ENCODE measurements at places on chromosomes 2 and 18.

DNA sequence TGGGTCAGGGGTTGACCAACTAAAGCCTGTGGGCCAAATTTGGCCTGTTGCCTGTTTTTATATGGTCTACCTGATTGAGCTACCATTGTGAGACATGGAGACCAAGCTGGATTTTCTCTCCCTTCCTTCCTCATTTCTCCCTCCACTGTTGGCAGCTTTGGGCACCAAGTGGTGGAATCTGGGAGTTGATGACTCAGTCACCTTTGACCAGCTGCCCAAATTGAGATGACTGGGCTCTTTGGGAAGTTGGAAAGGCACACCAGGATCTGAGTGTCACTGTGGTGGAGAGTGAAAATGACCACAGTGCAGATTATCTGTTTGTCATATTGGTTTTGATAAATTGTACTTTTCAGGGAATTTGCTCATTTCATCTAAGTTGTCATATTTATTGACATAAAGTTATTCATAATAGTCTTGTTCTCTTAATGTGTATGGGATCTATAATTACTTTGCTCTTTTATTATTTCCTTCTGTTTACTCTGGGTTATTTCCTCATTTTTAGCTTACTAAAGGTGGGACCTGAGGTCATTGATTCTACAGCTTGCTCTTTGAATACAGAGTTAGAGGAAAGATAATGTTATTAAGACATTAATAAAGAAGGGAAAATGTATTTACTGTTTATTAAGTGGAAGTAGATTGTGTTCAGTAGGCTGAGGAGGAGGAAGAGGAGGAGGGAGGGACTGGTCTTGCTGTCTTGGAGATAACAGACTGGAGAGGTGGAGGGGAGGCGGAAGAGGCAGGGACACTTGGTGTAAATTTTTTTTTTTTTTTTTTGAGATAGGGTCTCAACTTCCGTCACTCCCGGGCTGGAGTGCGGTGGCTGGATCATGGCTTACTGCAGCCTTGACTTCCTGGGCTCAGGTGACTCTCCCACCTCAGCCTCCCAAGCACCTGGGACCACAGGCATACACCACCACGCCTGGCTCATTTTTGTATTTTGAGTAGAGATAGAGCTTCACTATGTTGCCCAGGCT, 31.8 kb downstream of the AGFG1 start:
- DNase-seq: no peak

DNA sequence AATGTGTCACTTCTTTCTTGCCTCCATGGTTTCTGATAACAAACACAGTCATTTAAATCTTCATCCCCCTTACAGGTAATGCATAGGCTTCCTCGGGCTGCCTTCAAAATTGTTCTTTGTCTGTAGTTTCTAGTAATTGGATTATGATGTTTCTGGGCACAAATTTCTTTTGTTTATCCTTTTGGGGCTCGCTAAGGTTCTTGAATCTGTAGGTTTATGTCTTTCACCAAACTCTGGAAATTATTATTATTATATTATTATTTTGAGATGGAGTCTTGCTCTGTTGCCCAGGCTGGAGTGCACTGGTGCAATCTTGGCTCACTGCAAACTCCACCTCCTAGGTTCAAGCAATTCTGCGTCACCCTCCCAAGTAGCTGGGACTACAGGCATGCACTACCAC, 16.3 kb upstream of the RMP24 start:
- no peak for DNase-seq

DNA sequence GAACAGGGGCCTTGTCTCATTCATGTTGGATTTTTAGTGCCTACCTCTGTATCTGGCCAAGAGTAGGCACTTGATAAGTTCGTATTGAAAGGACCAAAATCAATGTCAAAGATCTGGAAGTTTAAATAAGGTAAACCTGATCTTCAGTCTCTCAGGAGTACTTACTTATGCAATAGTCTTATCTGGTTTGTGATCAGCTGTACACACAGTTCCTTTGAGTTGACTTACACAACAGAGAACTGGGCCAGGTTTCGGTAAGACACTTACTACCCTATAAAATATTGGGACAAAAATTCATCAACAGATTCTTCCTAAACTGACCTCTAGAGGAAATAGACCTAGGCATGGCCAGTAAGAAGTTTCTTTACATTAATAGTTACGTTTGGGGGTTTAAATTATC, 113.6 kb upstream of the NXPH2 start:
- DNase-seq: no peak

GRCh38 chr2:60488291-60488690, 65.2 kb downstream of the BCL11A start:
- no peak for DNase-seq

DNA sequence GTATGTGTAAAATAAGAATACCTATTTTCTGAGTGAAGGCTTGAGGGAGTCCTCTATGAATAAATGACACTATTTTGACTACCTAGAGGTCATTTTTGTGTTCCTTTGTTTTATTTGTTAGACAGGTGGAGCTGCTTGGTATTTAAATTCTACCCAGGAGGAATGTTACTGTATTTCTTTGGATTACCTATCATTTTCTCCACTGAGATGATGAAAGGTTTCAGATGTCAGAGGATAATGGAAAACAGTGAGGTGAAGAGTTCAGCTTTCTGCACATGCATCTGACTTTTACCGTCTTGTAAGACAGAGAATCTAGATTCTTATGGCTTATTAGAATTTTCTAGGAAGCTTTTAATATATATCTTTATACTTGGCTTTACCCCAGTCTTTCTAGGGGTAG, 689.8 kb upstream of the NXPH2 start:
- no peak for DNase-seq

GRCh38 chr2:12465631-12466135, 251.1 kb upstream of the TRIB2 start:
- DNase-seq: no peak

- DNase-seq: no peak
Observed at GRCh38 chr18:21262244-21262643, 20.2 kb downstream of the GREB1L start.
